Activated T-helper 1 cell treated with anti-CD3 and anti-CD28 coated beads, Interleukin-12 subunit alpha, Interleukin-12 subunit beta, Interleukin-2, Interleukin-4 antibody, amounts not matched to agents 30 ng/mL and 10 ng/mL and 1 ng/mL, durations not matched to agents 14 hours and 24 hours and 36 hours (primary cell): ENCODE measurements at places on chromosomes 12 and 14. TPM values are rescaled to one million over a fixed set of nuclear protein-coding genes. Genes with fewer than 3 reads are reported as not detected.

ENDOU gene
- total RNA-seq, result not detected in 2 replicates

SLC2A14 gene
- total RNA-seq, result 0.10 TPM in 1 of 2 replicates, not detected in the other

OR11G2 gene
- total RNA-seq, result not detected in 2 replicates

DNA sequence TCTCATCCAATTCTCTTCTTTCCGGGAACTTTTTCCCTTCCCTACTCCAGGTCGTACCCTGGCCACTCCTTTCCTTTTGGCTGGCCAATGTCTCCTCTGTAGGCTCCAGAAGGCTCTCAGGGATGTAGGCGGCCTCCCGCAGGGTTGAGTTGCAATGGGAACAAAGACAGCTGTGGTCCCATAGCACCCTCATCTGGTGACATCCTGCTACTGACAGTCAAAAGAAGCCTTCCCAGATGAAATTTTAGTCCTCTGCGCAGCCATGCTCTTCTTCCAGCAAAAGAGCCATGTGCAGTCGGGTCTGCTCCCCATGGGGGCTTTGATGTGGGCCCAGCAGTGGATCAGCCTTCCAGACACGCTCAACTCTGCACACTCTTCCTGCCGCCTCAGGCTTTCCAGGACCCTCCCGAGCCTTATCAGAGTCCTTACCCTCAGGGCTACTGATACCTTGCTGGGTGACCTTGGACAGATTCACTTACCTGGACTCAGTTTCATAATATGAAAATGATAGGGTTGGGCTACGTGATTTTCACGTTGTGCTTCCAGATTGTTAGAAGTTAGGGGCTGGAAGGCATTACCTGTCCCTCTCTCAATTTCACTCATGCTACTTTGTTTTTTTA, 5.5 kb upstream of the CELA1 start:
- peak; percentile 25 for DNase-seq

- no peak for DNase-seq
Observed at GRCh38 chr12:39010406-39010805, 105.0 kb upstream of the CPNE8 start.

GRCh38 chr14:55519473-55520080, 60.4 kb upstream of the KTN1 start:
- no peak for DNase-seq

LIN7A gene
- 1.5 and 2.1 TPM in 2 replicates for total RNA-seq

DNA sequence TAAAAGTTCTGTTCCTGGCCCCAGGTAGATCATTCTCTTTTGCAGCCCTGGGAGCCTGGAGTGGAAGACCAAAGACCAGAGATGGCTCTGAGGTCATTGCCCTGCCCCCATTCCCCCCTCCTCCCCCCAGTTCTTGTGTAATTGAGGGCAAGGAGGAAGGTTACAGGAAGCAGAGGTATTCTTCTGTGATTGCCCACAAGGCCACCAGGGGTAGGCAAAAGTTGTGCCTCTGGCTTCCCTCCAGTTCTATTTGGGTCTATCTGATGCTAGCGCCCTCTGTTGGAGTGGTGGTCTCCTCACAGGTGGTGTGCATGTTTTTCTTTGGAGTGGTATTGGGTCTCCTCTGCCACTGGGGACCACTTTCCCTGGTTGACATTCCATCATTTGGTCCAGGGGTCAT, 41.2 kb upstream of the CRY1 start:
- DNase-seq, result peak; percentile 13

GRCh38 chr12:91590966-91591638, 408.5 kb upstream of the DCN start:
- no peak for DNase-seq

GIT2 gene
- 86.2 and 87.5 TPM in 2 replicates for total RNA-seq

- DNase-seq, result peak; percentile 12
Observed at GRCh38 chr12:49671031-49671765, 36.0 kb downstream of the FMNL3 start.

DACT1 gene
- total RNA-seq, result 1.6 and 2.3 TPM in 2 replicates

- DNase-seq, result peak; percentile 76
Observed at GRCh38 chr12:89225401-89225800, 126.9 kb downstream of the DUSP6 start.

CLEC4C gene
- not detected in 2 replicates for total RNA-seq

KLHL33 gene
- total RNA-seq, result 0.05 TPM in 2 replicates

- no peak for DNase-seq
Observed at GRCh38 chr12:109521831-109522230, 44.4 kb downstream of the UBE3B start.

DNA sequence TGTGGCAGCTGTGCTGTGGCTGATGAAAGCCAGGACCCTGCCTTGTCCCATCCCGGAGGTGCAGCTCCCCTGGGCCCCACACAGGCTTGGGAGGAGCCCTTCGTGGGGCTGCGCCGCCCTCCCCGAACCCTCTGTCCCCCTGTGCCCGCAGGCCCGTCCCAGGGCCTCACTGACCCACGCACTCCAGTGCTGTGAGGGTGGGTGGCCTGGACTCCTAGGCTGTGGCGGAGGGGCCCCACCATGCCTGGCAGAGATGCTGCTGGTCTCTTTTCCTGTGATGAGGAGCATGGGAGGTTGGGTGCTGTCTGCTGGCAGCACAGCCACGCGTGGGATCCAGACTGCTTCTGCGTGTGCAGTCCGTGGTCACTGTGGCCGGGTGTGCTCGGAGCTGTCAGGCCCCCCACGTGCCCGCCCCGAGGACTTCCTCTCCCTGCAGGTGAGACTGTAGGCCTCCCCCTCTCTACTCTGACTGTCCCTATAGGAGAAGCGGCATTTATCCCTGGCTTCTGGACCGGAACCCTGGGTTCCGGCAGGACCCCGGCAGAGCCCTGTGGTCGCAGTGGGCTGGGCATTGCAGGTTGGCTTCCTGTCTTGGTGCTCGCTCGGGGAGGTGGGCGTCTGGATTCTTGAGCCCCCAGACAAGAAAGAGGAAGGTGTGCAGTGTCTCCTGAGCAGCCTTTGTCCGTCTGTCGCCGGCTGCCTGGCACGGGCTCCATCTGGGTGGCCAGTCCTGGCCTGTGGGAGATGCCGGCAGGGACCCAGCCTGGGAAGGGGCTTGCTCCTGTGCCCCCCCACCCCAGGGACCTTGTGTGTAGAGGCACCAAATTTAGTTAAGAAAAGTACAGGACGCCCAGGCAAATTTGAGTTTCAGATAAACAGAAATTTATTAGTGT, 2.3 kb downstream of the MTA1 start:
- no peak for DNase-seq

CLEC7A gene
- total RNA-seq, result 0.17 TPM in 1 of 2 replicates, not detected in the other

- DNase-seq, result no peak
Observed at GRCh38 chr14:30994681-30995620, 30.5 kb upstream of the AP4S1 start.

- DNase-seq, result no peak
Observed at GRCh38 chr12:53533471-53533870, 26.2 kb upstream of the NPFF start.

WDHD1 gene
- total RNA-seq, result 53.8 and 54.1 TPM in 2 replicates

- no peak for DNase-seq
Observed at GRCh38 chr12:3967556-3968160, 94.5 kb upstream of the PARP11 start.

DNA sequence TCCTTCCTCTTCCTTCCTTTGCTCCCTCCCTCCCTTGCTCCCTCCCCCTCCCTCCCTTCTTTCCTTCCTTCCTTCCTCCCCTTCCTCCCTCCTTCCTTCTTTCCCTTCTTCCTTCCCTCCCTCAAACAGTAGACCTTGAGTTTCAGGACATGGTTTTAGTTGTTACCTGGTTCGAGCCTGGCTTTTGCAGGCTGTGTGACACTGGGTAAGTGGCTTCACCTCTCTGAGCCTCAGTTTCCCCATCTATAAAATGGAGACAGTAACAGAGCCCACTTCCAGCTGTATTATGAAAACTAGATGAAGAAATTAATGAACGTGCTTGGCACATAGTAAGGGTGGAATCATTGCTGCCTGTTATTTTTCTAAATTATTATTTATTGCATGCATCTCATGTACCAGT, 171.0 kb upstream of the LHX5 start:
- DNase-seq, result no peak

CACNA2D4 gene
- 6.1 and 6.3 TPM in 2 replicates for total RNA-seq

COQ10A gene
- 17.8 and 18.0 TPM in 2 replicates for total RNA-seq

DNA sequence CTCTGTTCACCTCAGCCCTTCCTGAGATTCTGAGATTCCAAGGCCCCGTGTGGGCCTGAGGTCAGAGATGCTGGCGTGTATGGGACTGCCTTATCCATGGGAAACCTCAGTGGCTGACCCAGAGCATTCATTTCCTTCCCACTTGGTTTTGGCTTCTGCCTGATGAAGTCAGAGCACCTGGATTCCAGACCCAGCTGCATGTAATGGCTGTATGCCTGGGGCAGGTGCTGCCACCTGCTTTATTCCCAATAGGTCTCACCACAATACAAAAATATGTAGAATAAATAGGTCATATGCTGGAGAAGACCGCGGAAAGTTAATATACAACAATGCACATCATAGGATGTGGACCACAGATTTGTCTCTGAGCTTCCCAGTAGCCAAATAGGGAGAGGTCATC, 25.6 kb downstream of the FIGNL2 start:
- no peak for DNase-seq

PTPRB gene
- not detected in 2 replicates for total RNA-seq

GRCh38 chr12:100151769-100152168, 9.1 kb upstream of the BLTP3B start:
- no peak for DNase-seq

GZMH gene
- 35.7 and 35.9 TPM in 2 replicates for total RNA-seq

ANO4 gene
- not detected in 2 replicates for total RNA-seq

ADCY4 gene
- 0.93 and 1.5 TPM in 2 replicates for total RNA-seq

- no peak for DNase-seq
Observed at GRCh38 chr12:13444076-13444475, 247.6 kb downstream of the EMP1 start.

DNA sequence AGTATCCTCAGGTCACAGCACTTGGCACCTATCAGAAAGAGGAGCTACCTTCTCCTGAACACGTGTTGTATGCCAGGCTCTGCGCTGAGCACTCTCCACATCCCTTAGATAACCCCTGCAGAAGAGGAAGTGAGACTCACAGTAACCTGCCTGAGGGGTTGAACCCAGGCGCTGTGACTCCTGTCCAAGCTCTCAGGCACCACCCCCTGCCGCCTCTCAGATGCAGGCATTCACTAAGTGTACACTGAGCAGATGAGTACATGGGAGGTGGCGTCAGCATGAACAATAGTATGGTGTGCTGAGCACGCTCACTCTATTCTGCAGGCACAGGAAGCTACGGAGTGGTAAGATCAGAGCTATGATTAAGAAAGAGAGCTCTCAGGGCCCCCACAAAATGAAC, 21.0 kb upstream of the RIC8B start:
- DNase-seq, result peak; percentile 37

- DNase-seq, result no peak
Observed at GRCh38 chr14:80868260-80868659, 73.3 kb downstream of the CEP128 start.

- DNase-seq, result no peak
Observed at GRCh38 chr12:131607658-131608447, 103.0 kb upstream of the SFSWAP start.

DNA sequence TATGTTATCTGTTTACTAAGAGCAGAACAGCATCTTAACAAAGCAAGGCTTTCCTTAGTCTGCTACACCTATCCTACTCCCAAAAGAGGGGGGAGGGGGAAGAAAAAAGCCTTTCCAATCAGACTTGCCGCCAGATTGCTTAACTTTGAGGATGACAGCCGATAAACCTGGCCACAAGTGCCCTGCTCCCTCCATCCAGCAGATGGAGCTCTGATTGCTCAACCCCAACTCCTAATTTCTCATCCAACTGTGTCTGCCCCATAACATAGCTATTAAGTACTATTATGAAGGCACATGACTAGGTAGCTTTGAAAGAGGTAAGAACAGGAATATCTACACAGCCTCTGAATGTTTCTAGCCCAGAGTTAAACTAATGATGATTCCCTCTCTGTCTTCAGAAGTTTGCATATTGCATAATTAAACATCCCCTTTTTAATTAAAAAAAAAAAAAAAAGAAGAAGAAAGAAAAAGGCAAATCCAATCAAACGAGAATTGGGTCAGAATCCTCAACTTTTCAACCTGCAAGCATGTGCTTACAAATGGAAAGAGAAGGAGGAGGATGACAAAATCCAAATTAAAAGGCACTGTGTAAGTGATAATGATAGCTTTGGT, 247.4 kb downstream of the GALC start:
- no peak for DNase-seq

- DNase-seq, result no peak
Observed at GRCh38 chr12:126617312-126617711, 1552.1 kb downstream of the AACS start.

- no peak for DNase-seq
Observed at GRCh38 chr14:69880044-69880487, 850 bp downstream of the SMOC1 start.

- no peak for DNase-seq
Observed at GRCh38 chr14:86521031-86521730, 991.2 kb downstream of the FLRT2 start.

DNA sequence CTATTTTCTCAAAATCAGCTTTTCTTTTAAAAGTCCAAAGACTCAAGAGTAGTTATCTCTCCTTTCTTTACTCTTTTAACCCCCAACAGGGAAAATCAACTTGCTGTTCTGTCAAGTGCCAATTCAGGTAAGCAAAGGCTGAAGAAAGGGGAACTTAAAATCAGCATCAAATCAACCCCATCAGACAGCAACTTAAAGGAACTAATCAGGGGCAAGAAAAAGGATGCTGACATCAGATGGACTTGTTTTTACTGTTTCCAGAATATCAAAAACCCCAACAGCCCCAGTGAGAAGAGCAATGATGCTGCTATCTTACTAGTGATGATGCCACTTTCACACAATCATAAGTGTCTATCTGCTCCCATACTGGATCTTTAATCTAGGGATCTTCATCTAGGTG, 3.4 kb downstream of the BAZ2A start:
- DNase-seq, result no peak

- no peak for DNase-seq
Observed at GRCh38 chr14:92670643-92671366, 77.6 kb downstream of the LGMN start.

TMEM119 gene
- total RNA-seq, result 0.12 TPM in 1 of 2 replicates, not detected in the other

OTUB2 gene
- 1.5 TPM in 2 replicates for total RNA-seq

DNA sequence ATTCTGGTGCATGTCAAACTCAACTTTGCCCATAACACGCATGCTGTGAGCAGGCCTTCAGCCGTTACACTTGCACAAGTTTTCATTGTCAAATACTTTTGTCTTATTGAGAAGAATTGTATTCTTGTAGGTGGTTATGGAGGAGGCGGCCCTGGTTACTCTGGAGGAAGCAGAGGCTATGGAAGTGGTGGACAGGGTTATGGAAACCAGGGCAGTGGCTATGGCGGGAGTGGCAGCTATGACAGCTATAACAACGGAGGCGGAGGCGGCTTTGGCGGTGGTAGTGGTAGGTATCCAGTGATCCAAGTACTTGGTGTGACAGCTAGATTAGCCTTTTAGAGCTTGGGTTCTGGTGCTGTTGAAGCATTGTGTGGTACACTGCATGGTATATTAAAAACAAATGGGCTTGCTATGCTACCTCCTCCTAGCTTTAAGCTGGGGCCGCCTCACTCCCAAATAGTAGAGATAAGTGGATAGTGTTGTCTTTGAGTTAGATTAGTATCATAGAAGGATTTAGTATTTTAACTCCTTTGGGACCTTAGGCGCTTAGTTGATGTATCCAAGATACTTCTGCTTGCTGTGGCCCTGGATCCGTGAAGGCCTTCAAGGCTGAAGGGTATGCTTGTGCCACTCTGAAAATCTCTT, 2.5 kb downstream of the HNRNPA1 start:
- no peak for DNase-seq

GRCh38 chr12:122862110-122862634, 26.9 kb downstream of the HIP1R start:
- no peak for DNase-seq
